ENCODE measurements at places on chromosomes 7 and 10.

GRCh38 chr7:158109364-158110033, 478.1 kb downstream of the PTPRN2 start:
- no peak for DNase-seq

- peak; percentile 62 for DNase-seq
Observed at GRCh38 chr7:76318488-76319353, 16.2 kb downstream of the HSPB1 start.

DNA sequence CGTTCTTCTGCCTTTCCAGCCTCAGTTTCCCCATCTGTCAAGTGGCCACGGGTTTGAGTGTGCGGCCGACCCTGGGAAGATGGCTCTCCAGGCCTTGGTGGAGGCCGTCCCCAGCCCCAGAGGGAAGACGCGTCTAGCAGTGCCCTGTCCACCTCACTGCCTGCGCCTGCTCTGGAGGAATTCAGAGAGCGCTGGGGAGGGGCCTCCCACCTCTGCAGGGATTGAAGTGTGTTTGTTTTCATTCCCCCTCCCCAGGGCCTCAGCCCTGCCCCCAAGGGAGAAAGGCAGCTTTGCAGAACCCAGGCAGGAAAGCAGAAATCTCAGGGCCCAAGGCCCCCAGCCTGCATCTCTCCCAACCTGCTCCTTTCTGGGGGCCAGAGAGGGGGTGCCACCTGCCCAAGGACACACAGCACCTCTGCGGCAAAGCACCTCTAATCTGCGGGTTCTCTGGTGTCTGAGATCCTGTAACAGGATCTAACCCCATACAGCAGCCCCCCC, 91.0 kb downstream of the MICALL2 start:
- DNase-seq: no peak

DNA sequence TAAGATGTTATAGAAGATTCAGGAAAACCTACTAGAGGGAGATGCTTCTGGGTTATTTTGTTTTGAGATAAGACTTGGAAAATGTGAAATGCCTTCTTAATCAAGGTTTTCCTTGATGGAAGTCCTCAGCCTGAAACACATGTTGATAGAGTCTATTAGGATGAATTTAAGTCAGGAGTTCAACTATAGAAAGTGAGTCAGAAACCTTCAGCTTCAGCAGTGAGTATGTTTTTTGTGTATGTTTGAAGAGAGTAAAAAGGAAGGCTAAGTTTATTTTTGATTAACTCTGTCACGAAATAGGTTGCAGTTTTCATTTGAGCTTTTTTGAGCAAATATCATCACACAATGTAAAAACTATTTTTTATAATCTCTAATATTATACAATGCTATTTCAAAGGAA, 114.6 kb downstream of the HGF start:
- no peak for DNase-seq

- DNase-seq: no peak
Observed at GRCh38 chr10:7634142-7634894, 32.4 kb downstream of the ITIH5 start.

GRCh38 chr7:155398944-155399343, 59.0 kb upstream of the EN2 start:
- DNase-seq: no peak

- DNase-seq: peak; percentile 28
Observed at GRCh38 chr7:74026903-74027682, 880 bp upstream of the ELN start.

GRCh38 chr7:53119514-53119941, 84.1 kb downstream of the POM121L12 start:
- DNase-seq: no peak

- no peak for DNase-seq
Observed at GRCh38 chr7:115449689-115450088, 527.8 kb downstream of the MDFIC start.

- DNase-seq: no peak
Observed at GRCh38 chr7:46927131-46927810, 654.6 kb downstream of the TNS3 start.

DNA sequence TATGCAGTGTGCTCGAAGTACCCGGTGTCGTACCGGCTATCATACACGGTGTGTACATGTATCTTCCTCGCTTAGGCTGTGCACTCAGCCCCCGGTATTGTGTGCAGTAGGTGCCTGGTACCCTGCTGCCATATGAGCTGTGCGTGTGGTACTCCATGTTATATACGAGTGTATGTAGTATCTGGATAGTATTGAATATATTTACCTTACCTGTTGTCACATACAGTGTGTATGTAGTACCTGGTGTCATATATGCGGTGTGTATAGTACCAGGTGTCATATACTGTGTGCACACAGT, 1.2 kb downstream of the ZMYND11 start:
- no peak for DNase-seq

- DNase-seq: peak; percentile 36
Observed at GRCh38 chr7:100585511-100586265, at the start of gene LRCH4. TSS of gene LRCH4 (minus strand) at chr7:100586129. CDS start at chr7:100586100, 29 bp downstream.

- no peak for DNase-seq
Observed at GRCh38 chr7:50812841-50813475, 30.3 kb upstream of the GRB10 start.

DNA sequence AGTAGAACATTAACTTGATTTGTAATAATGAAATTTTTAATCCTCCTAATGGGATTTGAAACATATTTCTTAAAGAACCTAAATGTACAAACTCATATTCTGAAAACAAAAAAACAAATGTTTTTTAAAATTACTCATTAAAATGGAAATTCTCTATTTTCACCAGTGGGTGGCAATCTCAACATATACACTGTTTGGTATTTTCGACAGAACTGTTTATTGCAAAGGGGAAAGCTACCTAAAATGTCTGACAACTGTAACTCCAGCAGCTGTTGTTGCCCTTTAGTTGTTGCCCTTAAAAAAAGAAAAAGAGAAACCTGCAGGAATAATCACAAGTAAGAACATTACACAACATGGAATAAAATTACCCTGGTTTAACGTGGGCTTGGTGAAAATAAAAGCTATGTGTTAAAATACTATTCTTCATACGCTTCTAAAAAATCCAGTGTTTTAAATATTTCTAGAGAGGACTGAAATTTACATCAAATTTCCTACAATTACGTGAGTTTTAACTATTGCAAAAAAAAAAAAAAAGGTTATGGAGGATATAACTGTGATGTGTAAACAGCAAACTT, 54.5 kb downstream of the COL1A2 start:
- DNase-seq: no peak

DNA sequence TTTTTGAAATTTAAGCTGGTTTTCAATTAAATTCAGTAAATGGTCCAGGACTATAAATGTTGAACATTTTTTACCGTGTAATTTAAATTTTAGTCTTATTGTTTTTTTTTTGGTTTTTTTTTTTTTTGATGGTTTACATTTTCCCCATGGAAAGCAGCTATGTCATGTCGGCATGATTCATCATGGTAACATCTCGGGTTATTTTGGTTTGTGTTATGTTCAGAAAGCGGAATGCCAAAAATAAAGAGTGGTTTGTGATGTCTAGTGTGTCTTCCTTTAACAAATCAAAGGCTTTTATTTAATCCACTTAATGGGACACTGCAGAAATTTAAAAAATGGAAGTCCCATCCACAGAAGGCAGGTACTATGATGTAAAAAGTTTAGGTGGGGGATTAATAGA, 58.5 kb downstream of the TRUB1 start:
- DNase-seq: no peak

DNA sequence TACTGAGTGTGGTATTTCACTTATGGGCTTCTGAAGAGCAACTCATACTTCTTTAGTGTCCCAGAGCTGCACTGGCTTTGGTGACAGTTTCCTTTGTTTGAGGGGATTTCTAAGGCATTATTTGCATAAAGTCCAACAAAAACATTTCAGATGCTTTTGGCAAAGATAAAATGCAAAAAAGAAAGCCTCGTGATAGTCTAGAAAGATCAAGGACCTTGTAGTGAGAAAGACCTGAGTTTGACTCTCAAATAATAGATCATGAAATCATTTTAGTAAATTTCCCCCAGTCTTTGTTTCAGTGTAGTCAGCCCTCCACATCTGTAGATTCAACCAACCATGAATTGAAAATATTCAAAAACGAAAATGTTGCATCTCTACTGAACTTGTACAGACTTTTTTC, 107.4 kb downstream of the EEPD1 start:
- no peak for DNase-seq

GRCh38 chr10:53260213-53260612, 487.6 kb upstream of the MBL2 start:
- no peak for DNase-seq
